HuH-7.5 (cell line): ENCODE measurements at places on chromosomes 1 and 21.

- no peak for DNase-seq
Observed at GRCh38 chr1:159826441-159827101, at the start of gene SLAMF8. TSS of gene SLAMF8 (plus strand) at chr1:159826873. CDS start at chr1:159826899, 26 bp downstream.

DNA sequence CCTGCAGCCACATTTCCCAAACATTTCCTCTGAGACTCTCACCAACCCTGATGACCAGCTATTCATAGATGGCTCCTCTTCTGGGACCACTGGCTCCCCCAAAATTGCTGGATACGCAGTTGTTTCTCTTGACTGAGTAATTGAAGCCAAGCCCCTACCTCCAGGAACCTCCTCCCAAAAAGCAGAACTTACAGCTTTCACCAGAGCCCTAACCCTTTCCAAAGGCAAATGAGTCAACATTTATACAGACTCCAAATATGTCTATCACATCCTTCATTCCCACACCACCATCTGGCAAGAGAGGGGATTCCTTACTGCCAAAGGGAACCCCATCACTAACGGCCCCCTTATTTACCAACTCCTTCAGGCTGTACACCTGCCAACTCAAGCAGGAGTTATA, 20.3 kb upstream of the CA6 start:
- DNase-seq = no peak

DNA sequence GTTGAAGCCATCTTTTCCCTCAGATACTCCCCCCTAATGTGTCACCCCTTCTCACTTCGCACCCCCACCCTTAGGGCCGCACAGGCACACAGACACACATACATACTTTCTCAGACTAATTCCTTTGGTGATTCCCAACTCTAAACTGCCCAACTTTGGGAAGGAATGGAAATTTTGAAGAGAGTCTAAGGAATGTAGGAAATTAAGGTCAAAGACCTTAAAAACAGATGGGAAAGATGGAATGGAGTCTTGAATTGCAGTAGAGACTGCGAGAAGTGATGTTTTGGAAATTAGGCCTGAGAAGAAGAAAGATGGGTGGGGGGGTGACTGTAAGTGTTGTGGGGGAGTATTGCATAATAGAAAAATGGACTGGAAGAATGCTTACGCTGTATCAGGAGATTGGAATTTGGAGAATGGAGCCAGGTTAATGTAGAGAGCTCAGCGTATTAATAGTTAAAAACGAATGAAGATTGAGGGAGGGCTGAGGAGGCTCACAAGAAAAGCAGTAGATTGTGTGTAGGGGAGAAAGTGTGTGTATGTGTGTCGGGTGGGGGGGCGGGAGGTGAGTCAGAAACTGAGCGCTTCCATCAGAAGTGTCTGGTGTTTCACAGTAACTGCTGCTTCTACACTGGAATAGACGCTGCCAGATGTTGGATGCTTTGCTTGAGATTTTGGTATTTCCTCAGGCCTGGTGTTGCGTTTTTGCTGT, 1.7 kb downstream of the PIP5K1A start:
- no peak for DNase-seq

DNA sequence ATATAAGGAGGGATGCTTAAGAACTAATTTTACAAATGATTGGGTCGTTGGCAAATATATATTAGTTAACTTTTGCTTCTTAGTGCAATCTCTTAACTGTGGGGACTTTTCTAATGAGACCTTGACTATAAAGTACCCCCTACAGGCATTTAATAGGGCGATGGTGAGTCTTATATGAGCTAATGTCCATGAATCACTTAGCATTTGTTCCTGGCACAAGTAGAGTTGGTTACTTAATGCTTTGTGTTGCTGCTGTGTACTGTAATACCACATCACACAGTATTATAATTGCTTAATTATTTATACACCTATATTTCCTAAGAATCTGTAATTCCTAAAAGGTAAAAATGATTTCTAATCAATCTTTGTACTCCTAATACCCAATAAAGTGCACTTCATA, 25.3 kb upstream of the TMCO1 start:
- no peak for DNase-seq

DNA sequence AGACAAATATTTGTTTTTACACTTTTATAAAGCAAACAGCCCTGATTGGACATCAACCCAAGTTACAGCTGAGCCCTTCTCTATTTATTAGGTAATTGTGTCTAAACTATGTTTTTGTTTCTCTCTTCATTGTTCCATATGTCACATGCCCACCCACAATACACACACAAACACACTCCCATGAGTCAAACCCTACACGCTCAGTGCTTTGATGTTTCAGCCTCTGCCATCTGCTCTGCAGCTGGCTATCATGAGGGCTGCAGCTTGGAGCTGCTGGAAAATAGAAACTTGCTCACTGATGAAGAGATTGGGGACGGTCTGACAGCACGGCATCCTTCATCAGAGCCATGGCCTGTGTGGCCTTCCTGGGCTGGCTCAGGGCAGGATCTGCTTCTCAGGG, 41.7 kb downstream of the PSMG1 start:
- no peak for DNase-seq

DNA sequence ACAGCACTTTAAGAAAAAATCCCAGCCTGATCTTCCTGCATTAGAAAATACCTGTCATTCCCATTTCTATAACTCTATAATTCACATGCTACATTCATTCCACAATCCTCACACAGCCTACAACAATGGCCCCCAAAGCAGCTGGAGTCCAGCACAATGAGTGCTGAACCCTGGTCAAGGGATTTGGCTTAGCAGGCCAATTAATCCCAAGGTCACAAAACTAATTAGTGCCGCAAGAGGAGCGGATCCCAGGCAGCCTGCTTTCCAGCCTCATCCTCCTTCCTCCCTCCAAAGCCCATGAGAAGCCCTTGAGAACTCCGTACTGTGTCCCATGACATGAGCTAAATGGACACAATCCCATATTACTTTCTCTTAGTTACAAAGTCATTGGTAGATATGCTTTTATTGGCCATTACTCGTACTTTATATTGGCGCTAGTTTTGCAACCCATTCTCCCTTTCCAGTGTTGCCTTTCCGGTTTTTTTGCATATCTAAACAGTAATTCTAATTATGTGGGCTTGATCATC, 94.8 kb downstream of the DAB1 start:
- DNase-seq = no peak
